CD4-positive, alpha-beta T cell treated with Interleukin-12 subunit alpha and Interleukin-12 subunit beta, for 1 hour (primary cell): ENCODE measurements at places on chromosomes 16 and 17.

DNA sequence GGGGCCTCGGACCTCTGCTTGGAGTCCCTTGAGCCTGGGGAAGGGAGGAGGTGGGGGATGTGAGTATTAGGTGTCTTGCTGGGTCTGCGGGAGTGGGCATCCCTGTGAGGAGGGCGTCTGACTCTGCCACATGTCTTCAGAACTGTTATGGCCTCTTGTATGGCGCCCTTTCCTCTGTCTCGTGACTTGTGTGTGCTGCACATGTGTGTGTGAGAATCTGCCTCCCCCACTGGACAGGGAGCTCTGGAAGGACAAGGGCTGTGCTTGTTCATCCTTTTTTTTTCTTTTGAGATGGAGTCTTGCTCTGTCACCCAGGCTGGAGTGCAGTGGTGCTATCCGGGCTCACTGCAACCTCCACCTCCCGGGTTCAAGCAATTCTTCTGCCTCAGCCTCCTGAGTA lies 33.4 kb downstream of the ARHGAP23 start:
- no peak for DNase-seq

DNA sequence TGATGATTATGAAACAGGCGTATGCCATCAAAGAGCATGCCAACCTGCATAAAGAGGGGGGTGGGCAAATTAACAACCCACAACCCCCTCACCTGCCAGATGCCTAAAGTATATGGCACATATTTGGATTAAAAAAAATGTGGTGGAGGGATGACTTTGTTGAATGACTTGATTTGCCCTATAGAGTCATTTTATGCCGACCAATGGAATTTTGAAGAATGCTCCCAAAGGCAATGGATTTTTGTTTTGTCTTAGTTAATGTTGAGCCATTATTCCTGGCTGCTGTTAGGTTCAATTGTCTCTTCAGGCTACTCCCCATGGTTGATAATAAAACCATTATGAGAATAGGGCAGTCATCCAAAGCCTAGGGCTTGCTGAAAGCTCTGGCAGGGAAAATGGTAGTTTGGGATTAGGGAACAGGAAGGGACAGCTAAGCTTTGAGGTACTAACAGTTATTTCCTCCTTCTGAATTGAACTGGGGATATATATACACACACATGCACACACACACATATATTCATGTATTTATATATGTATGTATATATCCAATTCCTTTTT lies 5.8 kb upstream of the CHCT1 start:
- no peak for DNase-seq

- DNase-seq, result no peak
These were observed 309.8 kb downstream of the MAP2K4 start for GRCh38 chr17:12330456-12330855.

GRCh38 chr17:7282752-7283321 lies 1.3 kb downstream of the SLC2A4 start:
- no peak for DNase-seq

GRCh38 chr16:86965840-86966550 lies 351.2 kb downstream of the C16orf95 start:
- no peak for DNase-seq

DNA sequence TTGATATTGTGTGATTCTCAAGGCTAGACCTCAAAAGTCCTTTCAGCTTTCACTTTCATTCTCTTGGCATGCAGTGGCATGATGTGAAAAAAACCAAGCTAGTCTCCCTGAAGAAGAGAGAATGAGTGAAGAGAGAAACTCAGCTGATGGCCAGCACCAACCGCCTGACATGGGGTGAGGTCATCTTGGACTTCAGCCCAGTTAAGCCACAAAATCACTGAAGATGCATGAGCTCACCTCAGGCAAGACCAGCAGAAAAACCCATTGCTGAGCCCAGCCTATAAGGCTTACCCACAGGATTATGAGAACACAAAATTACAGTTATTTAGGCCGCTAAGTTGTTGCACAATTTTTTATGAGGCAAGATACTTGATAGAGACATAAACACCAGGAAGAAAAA lies 496.5 kb downstream of the TOX3 start:
- DNase-seq, result no peak

GRCh38 chr17:60082946-60083471 lies 4.3 kb upstream of the HEATR6 start:
- DNase-seq, result no peak

DNA sequence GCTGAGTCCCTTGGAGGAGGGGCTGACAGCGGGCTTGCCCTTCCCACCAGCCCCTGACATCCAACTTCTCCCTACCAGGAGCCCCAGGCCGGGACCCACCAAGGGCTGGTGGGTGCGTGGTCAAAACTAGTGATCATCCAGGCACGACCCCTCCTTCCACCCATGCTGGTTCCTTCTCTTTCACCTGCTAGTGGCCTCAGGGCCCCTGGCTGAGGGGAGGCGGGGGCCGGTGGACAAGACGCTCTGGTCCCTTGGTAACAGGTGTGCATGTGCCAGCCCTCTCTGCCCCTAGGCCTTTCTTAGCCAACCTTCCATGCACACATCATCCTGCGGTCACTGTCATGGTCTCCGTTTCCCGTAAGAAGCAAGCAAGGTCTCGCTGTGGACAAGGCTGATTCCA lies 8.4 kb downstream of the ZNF213 start:
- no peak for DNase-seq
